Pancreas (tissue), 10 donors: ENCODE measurements at places on chromosomes 13 and 19. TPM values are rescaled to one million over a fixed set of nuclear protein-coding genes. Genes with fewer than 3 reads are reported as not detected.

Gene NLRP11
- total RNA-seq = 0.06 TPM

Gene RGCC
- total RNA-seq = 3.6 TPM

Gene RNF225
- total RNA-seq = not detected

Gene ZNF439
- total RNA-seq = 3.1 TPM

Gene RXFP2
- total RNA-seq = not detected

Gene IER2
- total RNA-seq = 32.4 TPM

Gene C19orf38
- total RNA-seq = 0.83 TPM

Gene PLPP2
- total RNA-seq = 24.6 TPM

Gene ZNF675
- 3.2 TPM for total RNA-seq

Gene FXYD3
- 12.2 TPM for total RNA-seq

Gene METTL21C
- not detected for total RNA-seq

Gene RFPL4AL1
- not detected for total RNA-seq

Gene CLEC4M
- not detected for total RNA-seq

Gene PPFIA3
- 6.0 TPM for total RNA-seq

Gene C19orf25
- 12.4 TPM for total RNA-seq

Gene ZNF829
- 1.8 TPM for total RNA-seq

Gene GNG8
- not detected for total RNA-seq

Gene ADGRE2
- total RNA-seq = 0.76 TPM

Gene LENG9
- total RNA-seq = 23.4 TPM

Gene WDR62
- 0.47 TPM for total RNA-seq

Gene SMIM24
- total RNA-seq = 1.4 TPM

Gene PRSS57
- total RNA-seq = not detected

Gene PVR
- 19.7 TPM for total RNA-seq

Gene ZNF724
- 0.60 TPM for total RNA-seq

Gene UPK1A
- not detected for total RNA-seq

Gene ZNF628
- total RNA-seq = 4.3 TPM

Gene ZNF66
- total RNA-seq = 2.8 TPM

Gene HSD17B14
- total RNA-seq = 0.87 TPM

Gene CEACAM4
- total RNA-seq = 0.49 TPM

Gene DCUN1D2
- total RNA-seq = 6.0 TPM

Gene ZIC5
- total RNA-seq = not detected

Gene ZNF560
- not detected for total RNA-seq
